ENCODE measurements at places on chromosomes 5 and 9. TPM values are rescaled to one million over a fixed set of nuclear protein-coding genes. Genes with fewer than 3 reads are reported as not detected.

Gene RLN2
- 2.6 TPM for polyA plus RNA-seq

Gene TLR4
- polyA plus RNA-seq, result 12.1 TPM

Gene SPATA31A3
- not detected for polyA plus RNA-seq

Gene DCANP1
- polyA plus RNA-seq, result 0.19 TPM

Gene ADAMTSL2
- polyA plus RNA-seq, result 15.2 TPM

Gene ZBED3
- 25.1 TPM for polyA plus RNA-seq

Gene DYNC2I2
- 50.0 TPM for polyA plus RNA-seq

Gene FGD3
- 10.3 TPM for polyA plus RNA-seq

Gene GFRA3
- polyA plus RNA-seq, result 3.9 TPM

GRCh38 chr9:86665416-86665815 is 281.9 kb downstream of the GAS1 start:
- no peak for DNase-seq

- no peak for DNase-seq
These were observed 162.0 kb upstream of the SNX2 start for GRCh38 chr5:122612901-122613300.

DNA sequence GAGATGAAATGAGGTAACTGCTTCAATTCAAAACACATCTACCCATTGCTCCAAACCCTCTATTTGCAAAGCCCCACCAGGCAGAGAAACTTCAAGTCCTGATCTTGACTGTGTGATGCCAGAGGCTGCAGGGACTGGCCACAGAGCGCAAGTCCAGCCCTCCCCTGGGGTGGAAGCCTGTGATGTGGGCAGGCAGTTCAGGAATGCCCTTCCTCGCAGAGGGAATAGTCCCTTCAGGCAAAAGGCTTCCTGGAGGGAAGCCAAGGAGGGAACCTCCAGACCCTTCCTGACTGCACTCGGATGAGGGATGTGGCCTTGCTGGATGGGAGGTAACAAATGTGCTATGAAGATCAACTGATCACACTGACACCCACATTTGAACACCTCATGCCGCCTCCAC is 131.2 kb downstream of the SLIT3 start:
- DNase-seq, result no peak

- DNase-seq, result no peak
These were observed 20.2 kb upstream of the ORM1 start for GRCh38 chr9:114302727-114303126.

GRCh38 chr5:13932561-13932960 is 11.9 kb downstream of the DNAH5 start:
- DNase-seq, result no peak

DNA sequence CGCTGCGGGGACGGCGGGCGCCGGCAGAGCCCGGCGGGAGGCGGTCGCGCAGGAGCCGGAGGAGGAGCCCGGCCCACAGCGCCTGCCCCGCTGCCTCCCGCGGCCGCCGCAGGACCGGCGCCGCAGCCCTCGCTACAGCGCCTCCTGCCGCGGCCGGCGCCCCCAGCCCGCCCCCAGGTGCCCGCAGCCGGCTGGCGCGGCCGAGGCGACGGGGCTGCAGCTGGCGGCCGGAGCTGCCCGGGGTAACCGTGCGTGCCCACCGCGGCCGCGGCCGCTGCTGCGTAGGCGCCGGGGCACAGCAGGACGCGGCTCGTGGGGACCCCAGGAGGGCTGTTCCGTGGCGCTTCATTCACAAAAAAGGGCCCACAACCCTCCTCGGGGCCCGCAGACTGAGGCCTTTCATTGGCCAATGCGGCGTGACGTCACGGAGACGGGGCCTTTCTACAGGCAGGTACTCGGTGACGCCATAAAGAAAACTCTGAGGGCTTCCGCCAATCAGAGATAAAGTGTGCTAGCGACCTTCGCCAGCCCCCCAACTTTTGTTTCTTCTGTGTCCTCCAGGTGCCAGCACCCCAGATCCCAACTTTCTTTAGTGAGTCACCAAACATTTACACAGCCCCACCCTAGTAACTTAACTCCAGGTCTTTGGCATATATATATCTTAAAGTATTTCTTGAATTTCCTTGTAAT is at the start of gene CDC14B:
TSS of gene CDC14B (minus strand) at position 353 of the 690 bp plus-strand sequence. CDS start 465 bp downstream, outside the sequence.
- peak; percentile 88 for DNase-seq

- DNase-seq, result no peak
These were observed 109.7 kb upstream of the IER5L start for GRCh38 chr9:129287619-129288305.

DNA sequence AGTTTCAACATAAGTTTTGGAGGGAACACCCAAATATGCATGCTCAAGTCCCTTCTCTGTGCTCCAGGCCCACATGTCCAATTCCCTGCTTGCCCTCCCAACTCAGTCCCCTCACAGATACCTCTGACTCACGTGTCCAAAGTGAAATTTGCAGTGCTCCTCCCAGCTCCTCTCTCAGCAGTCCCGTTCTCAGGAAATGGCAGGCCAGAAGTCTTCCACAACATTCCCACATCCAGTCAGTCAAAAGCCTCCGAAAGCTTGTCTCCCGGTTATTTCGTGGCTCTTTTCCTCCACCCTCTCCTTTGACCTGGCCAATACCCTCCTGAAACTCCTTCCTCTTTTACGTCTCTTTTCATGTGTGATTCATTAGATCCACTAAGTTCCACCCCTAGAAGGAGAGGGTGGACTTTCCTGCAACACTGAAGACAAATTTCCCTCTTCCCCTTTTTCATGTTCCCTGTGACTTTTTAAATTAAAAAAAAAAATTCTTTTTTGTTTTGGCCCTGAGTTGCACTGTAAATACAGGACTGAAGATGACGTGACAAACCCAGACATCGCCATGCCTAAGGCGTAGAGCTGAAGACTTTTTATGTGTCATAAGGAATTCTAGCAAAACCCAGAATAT is 12.8 kb upstream of the MGAT1 start:
- no peak for DNase-seq

DNA sequence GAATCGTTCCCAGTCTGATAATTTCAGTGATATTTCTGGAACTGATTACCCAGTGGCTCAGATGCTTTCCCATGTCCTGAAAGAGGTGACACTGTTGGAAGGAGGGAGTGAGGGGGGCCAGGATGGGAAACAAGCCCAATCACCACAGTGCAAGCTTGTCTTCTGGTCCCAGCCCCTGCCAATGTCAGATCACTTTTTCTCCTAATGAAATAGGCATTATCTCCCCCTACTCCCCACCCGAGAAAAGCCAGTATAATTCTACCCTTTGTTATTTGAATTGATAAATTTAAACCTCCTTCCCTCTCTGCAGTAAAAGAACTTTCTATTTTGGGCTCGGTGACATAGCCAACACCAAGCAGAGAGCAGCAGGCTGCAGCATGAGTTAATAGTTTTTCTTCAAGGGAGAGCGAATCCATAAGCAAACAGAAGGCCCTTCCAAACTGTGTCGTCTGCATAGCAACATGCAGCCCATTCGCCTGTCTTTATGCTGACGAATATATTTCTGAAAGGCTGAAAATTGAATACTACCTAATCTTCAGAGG is 14.6 kb upstream of the PPP2CA start:
- peak; percentile 79 for DNase-seq

GRCh38 chr5:122704247-122705036 is 70.4 kb upstream of the SNX2 start:
- peak; percentile 21 for DNase-seq

DNA sequence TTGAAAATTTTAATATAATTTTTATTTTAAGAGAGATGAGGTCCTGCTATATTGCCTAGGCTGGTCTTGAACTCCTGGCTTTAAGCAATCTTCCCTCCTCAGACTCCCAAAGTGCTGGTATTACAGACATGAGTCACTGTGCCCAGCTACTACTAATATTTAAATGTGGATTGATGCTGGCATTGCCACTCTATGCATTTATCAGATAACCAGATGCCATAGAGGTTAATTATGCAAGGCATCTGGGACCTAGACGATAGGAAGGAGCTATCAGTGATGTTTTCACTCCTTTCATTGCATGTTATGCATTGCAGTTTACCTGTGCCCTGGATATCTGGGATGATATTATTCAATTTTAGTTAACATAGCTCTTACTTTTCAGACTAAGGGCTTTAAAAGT is 127.0 kb downstream of the RPS23 start:
- DNase-seq, result no peak

DNA sequence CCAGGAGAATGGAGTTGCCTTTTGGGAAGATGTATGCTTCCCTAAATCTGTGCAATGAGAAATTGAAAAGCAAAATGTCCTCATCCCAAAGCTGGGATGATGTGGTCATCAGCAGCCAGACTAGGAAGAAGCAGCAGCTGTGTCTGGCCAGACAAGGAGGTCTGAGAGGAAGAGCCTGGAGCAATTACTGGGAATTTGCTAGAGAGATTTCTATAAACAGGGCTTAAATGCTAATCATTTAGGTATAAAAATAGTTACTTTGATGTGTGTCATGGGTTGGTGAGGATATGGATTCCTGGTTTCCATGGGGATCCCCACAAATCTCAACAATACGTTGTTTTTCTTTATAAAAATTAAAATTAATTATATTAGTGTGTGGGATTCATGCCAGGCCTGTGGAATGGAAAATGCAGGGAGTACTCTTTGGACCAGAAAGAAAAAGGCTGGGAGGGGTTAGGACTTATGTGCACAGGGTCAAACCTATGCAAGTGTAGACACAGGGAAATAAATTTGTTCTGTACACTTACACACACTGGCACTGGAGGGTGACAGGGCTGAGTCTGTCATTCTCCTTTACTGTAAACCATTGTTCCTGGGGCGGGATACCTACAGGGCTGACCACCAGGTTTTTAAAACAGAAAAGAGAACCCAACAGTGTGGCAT is 58.7 kb upstream of the TRPC7 start:
- no peak for DNase-seq

DNA sequence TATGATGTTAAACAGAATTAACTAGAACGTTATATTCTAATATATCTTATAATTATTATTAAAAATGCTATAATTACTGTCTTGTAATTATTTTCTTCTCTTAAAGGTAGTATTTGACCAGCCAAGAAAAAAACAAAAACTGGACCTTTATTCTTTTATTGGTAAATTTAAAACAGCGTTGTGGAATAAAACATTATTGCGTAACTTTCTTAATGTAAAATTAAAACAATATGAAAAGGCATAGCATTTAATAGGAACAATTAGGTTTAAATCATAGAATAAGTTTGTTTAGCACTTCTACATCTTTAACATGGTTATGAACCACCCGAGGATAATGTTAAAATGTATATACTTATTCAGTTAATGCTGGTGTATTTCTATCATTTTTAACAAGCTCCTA is 574.5 kb upstream of the CDH18 start:
- DNase-seq, result no peak

DNA sequence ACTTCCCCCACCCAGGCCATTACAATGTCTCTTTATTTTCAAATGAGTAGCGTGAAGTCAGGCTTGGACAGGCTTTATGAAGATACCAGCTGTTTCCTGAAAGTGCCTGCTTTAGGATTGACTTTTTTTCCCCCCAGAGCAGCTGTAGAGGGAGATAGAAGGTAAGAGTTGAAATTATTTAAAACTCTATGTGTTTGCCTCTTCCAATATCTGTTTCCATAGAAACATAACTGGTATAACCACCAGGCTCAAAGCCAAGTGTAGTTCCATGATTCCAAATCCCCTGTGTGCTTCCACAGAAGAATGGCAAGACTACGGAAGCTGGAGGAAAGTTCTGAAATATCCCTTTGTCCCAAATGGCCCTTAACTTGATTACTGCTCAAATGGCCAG is 87.4 kb upstream of the TBC1D2 start:
- DNase-seq, result no peak

DNA sequence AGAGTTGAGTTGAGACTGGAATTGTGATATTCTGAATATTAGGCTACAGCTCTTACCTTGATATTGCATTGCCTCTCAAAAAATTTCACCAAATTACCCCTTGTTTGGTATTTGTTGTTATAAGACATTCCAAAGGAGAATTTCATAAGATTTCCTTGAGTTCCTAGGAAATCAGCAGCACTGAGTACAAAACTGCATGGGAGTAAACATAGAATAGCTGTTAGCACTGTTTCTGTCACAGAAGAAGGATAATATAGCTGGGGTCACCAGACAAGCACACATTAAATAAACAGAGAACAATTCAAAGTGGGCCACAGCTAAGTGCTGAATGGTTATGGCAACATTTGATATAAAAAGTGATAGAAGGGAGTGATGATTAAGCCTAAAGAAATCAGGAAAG is 724.3 kb downstream of the PRELID2 start:
- no peak for DNase-seq

- peak; percentile 31 for DNase-seq
These were observed 332.4 kb upstream of the EFNA5 start for GRCh38 chr5:108003178-108003577.

- no peak for DNase-seq
These were observed 803.4 kb upstream of the CDH10 start for GRCh38 chr5:25448190-25448621.

Data from right lung (tissue), 10 donors.